ENCODE measurements at places on chromosomes 7 and 10. TPM values are rescaled to one million over a fixed set of nuclear protein-coding genes. Genes with fewer than 3 reads are reported as not detected.

GLCCI1 gene
- total RNA-seq: 1.2 TPM

GPR158 gene
- not detected for total RNA-seq

KCNIP2 gene
- total RNA-seq: not detected

TEX36 gene
- total RNA-seq: not detected

CUTC gene
- 26.2 TPM for total RNA-seq

ITPRIP gene
- total RNA-seq: 16.6 TPM

HTR7 gene
- 22.6 TPM for total RNA-seq

TMEM225B gene
- total RNA-seq: 0.47 TPM

KIAA1549 gene
- total RNA-seq: 1.5 TPM

ANK3 gene
- total RNA-seq: 5.4 TPM

C7orf33 gene
- total RNA-seq: not detected

CAV1 gene
- 764 TPM for total RNA-seq

CACNA2D1 gene
- 1.7 TPM for total RNA-seq

GPR15LG gene
- total RNA-seq: not detected

LEP gene
- 0.04 TPM for total RNA-seq

PNLIPRP1 gene
- not detected for total RNA-seq

ASIC3 gene
- total RNA-seq: 1.8 TPM

CLCN1 gene
- total RNA-seq: not detected

ITPRID1 gene
- not detected for total RNA-seq

NDUFB2 gene
- total RNA-seq: 357 TPM

AGMO gene
- not detected for total RNA-seq

OR6V1 gene
- total RNA-seq: not detected

DGKB gene
- total RNA-seq: not detected

CCDC186 gene
- 11.6 TPM for total RNA-seq

ANXA8L1 gene
- total RNA-seq: 196 TPM

ANXA8 gene
- 275 TPM for total RNA-seq

ZMYND11 gene
- total RNA-seq: 25.5 TPM

DRGX gene
- not detected for total RNA-seq

GLI3 gene
- 4.2 TPM for total RNA-seq

TCF7L2 gene
- 7.7 TPM for total RNA-seq

AKR1C4 gene
- total RNA-seq: not detected

All from hair follicular keratinocyte (primary cell).